ENCODE measurements at places on chromosomes 7 and 10.

DNA sequence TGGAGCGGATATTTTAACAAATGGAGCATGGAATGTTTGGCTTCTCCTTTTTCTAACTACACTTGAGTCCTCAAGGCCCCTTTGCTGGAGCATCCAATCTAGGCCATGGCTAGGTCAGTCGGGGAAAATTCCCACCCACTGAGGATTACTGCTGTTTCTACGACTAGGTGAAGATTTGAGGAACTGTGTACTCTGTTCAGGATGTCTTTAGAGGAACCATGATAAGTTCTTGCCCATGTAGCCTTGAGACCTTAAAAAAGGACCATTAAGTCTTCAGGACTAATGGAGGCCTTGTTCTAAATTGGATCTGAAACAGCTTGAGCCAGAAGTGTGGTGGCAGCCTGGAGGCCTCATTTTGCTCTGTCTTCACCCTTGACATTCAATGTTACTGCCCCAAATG lies 6.2 kb downstream of the AGK start:
- DNase-seq = no peak

DNA sequence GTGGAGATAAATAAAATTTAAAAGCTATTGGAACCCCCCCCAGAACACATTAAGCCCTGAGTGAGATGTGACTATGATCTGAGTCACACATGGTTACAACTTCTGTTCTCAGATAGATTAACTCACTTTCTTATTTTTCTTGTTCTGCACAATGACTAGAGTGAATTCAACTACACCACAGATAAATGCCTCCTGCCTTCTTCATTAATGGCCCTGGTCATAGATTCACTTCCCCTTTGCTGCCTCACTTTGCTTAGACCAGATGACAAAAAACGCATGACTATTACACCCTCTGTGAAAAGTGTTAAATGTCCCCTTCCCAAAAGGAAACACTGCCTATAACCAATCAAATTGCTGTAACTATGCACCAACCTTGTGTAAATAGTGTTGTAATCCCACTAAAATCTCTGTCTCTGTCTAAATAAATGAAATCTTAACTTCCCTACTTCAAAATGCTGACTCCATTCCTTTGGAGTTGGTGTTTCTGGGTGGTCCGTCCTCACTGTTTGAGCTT lies 49.4 kb downstream of the AKR1D1 start:
- peak; percentile 65 for DNase-seq

- DNase-seq = no peak
Measured at GRCh38 chr10:94357193-94357592, 5.5 kb downstream of the NOC3L start.

DNA sequence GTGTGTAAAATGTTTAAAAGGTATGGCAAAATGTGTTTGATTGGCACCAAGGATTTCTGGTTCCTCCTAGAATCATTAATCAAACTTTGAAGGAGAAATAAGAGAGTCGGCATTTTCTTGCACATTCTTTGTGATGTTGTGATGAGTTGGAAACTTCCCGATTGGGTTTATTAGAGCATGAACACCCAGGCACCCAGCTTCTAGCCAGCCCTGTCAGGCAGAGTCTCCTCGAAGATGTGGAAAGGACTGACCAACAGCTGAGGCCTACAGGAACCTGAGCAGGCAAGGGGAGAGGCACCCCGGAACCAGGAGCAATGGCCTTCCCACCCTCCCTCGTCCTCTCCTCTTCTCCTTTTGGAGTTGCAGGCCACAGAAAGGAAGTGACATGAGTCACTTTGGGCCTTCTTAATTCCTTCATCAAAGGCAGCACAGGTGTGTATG lies 68.7 kb downstream of the EGFR start:
- DNase-seq = no peak

DNA sequence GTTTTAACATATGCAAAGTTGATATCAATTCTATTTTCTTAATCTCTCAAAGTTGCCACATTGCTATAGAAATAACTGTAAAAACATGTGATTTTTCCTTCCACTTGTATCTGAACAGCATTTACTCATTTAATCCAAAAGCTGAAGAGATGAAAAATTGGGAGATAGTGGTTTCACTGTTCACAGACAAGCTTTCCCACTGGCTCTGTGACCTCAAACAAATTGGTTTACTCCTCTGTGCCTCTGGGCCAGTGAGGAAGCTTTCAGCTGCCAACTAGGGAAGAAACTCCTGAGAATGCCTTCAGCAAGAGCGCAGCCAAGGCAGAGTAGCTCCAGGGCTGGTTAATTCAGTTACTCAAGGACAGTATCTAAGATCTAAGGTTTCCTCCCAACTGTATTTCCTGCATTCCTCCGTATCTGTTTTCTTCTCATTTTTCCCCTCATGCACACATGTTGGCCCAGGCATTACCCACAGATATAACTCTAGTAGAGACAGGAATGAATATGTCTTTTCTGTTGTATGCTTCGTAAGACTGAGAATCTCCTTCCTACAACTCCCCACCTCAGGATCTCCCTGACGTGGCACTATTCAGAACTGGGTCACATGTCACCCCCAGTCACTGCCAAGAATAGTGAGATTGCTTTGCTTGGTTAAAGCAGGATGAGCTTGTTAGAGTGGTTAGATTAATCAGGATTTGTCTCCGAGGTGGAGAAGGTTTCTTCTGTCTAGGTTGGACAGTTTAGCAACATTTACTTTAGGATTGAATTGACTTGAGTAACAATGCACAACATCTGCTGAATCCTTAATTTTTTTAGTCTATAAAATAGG lies 315.7 kb downstream of the NRG3 start:
- no peak for DNase-seq

DNA sequence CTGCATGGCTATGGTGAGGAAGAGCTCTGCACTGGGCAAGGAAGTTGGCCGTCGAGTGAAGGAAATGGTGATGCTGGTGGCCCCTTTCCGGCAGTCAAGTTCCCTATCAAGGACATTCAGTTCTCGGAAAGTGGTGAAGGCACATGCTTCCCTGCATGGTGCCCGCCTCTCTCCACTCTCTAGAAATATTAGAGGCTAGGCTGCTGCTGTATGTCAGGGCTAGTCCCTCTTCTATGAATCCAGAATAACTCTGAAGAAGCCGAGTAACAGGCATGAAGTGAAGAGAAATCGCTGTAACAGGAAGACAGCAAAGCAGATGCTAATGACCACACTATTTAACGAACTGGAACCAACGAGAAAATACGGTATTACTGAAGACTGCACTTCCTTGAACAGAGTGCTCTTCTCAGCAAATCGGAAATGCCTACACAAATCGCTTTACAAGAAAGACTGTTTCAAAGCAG lies 5.4 kb downstream of the IDI1 start:
- peak; percentile 66 for DNase-seq

DNA sequence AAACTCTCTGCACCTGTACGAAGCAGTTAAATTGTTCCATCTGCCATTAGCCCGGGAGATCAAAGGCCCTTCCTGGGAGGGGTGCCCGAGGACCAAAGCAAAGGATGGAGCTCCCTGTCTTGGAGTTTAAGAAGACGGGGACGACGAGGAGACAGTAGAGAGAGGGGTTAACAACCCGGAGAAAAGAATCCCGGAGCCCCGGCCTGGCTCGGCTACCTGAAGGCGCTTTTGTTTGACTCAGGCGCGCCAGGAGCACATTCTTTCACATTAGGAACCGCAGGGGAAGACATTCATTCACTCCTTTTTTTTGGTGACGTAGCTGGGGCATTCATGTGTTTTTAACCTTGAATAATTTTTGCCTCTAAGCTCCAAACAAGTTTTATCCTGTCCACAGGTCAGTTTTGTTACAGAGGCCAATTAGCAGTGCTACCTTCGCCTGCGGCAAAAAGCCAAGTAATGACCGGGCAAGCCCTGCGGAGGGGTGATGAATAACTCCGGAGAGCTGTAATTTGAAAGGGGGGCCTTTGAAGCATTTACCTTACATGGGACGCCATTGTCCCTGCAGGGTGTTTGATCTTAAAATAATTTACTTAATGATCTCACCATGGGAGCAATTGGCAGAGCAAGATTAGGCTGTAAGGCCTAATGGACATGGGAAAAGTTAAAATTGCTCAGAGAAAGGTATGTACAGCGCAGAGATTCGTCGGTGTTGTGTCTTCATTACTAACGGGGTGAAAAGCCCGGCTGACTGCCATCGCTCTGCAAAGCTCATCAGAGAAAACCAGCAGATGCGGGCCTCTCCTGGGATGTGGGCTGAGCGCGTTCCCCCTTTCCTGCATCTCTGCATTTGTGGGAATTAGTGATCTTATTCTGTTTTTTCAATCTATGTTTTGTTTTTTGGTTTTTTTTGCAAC lies 258.0 kb upstream of the SP4 start:
- DNase-seq = no peak

DNA sequence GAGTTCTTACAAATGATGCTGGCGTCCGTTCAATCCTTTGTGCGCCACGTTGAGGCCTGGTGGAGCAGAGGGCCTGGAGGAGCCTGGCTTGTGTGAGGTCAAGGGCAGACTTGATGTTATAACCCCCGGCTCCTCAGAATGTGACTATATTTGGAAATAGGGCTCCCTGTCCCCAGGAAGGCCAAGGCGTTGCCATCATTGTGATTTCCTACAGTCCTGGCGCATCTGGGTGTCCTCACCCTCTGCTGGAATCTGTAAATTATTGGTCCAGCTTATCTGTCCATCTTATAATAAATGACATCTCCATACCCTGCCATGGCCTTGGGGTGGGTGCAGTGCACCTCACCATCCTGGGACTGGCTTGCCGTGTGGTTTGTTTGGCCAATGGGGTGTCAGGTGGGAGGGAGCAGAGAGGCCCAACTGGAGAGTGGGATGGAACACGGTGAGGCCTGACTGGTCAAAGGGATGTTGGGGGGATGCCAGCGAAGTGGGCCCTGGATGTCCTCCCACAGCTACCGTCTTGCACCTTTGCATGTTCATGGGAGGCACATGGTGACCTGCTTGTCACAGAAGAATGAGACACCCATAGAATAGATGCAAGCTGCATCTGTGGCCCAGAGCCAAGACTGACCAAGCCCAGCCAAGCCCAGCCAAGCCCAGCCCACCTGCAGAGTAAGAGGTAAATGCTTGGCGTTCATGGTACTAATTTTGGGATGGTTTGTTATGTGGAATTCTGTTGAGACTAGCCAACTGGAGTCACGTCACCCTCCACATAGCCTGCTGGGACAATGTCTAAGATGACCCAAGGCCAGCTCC lies 11.1 kb upstream of the LRRC27 start:
- no peak for DNase-seq

- peak; percentile 30 for DNase-seq
Measured at GRCh38 chr7:27245798-27246691, 3.4 kb downstream of the EVX1 start.

DNA sequence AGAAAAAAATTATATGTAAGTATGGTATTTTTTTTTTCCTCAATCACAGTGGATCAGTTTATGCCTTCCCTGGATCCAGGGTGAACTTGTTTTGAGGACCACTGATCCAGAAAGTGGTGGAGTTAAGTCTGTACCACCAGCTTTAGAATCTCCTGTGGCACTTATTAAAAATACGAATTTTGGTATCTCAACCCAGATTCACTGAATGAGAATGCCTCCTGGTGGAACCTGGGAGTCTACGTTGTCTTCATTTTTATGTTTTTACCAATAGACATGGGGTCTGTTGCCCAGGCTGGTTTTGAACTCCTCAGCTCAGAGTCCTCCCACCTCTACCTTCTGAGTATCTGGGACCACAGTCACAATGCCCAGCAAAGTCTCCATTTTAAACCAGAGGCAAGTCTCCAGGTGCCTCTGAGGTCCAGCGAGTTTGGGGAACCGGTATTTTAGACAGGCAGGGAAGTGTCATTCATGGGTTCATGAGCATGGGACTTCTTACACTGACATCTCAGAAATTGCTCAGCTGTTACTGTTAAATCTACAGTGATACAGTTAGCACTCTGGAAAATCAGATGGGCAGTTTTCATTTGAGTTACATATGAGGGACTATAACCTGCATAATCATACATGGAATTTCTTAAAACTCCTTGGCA lies 200.9 kb downstream of the AUTS2 start:
- no peak for DNase-seq

DNA sequence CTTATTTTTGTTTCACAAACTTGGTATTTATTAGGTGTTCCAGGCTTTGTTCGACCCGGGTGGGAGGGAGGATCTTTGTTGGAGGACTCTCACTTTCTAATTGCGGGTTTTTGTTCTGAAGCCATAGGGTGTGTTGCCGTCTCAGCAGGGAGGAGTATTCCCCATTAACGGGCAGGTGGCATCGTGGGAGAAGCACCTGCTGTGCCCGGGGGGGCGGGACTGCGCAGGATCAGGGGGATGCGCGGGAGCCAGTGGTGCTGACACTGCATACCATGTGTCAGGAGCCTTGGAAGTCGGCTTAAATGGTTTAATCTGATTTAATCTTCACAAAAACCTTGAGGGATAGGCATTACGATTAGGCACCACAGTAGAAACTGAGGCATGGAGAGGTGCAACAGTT lies 113.0 kb downstream of the MGMT start:
- no peak for DNase-seq

- no peak for DNase-seq
Measured at GRCh38 chr10:132696728-132697577, 89.0 kb downstream of the NKX6-2 start.

DNA sequence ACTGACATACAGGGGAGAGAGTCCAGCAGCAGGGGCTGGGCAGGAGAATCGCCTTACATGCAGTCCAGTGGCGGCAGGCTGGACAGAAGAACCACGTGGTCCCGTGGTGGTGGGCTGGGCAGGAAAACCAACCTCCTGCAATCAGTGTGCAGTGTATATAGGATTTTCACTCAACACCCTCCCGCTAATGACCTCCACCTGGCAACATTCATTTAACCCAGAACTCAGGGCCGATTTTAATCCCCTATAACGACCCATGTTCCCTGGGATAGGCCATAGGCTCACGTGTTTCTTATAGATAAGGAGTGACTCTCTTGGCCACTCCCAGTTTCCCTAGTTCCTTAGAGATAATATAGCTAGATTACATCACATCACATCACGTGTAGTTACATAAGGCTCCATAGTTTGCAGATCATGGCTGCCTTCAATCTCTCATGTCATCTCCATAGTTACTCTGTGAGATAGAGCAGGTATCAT lies 19.4 kb downstream of the MTURN start:
- no peak for DNase-seq

- no peak for DNase-seq
Measured at GRCh38 chr7:92916770-92917224, 80.4 kb upstream of the CDK6 start.

DNA sequence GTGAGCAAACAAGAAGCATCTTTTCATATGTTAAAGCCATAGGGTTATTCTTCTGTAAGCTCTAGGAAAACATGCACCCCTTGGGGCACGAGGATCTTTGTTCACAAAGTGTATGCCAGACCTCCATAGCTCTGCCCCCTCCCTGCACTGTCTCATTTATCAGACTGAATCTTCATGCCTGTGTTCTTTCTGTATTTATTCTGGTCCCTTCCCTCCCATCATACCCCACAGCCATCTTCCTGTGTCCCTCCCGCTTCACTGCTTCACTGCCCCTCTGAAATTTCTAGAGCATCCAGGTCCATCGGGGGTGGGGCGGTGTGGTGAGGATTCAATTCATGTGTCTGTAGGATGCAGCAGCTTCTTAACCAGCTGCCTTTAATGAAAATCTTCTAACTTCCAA lies 7.5 kb downstream of the EPHB6 start:
- DNase-seq = no peak

DNA sequence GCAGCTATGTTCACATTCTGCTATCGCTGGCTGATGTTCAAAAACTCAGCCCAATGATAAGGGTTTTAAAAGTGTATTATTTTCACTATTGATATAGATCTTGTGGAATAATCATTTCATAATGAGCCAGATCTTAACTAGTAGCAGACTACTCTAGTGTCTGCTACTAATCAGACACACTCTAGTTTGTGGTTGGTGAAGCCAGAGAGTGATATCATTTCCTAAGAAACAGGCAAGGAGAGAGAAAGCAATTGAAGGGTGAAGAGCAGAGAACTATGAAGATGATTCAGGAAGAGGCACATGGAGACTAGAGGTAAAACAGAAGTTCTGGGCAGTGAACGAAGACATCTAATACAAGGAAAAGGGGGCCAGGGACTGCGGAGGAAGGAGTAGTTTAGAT lies 58.2 kb upstream of the BET1 start:
- DNase-seq = no peak
